ELF-1 (cell line): ENCODE measurements at places on chromosomes 5 and 9.

DNA sequence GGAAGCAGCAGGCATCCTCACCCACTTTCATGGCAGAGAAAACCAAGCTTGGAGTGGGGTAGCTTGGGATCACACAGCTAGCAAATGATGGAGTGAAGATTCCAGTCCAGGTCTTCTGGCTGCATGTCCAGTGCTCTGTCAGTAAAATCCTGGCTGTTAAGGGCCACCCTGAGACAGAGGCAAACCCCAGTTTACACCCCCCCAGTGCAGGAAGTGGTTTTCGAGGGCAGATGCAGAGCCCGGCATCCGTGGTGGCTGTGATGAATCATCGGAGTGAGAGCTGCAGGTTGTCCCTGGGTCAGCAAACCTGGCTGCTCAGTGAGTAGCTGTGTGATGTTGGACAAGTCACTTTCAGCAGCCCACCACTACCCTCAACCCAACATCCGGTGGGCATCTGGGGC, 115.4 kb downstream of the RGS3 start:
- DNase-seq: no peak

- peak; percentile 83 for DNase-seq
These were observed 13.6 kb upstream of the GM2A start for GRCh38 chr5:151239237-151239861.

DNA sequence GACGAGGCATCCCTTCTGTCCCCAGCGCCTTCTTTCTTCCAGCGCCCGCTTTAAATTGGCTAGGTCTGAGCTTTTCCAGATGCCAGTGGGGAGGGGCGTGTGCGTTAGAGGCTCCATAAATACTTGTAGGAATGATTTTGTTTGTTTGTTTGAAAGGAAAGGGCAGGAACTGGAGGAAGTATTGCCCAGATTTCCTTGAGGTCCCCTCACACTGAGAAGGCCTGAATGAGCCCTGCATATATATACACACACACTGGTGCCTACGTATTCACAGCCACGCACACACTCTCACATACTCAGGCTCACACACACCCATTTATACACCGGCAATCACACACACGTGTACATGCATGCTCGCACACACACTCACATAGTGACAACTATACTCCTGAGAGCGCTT, 1.0 kb upstream of the SLIT3 start:
- no peak for DNase-seq

DNA sequence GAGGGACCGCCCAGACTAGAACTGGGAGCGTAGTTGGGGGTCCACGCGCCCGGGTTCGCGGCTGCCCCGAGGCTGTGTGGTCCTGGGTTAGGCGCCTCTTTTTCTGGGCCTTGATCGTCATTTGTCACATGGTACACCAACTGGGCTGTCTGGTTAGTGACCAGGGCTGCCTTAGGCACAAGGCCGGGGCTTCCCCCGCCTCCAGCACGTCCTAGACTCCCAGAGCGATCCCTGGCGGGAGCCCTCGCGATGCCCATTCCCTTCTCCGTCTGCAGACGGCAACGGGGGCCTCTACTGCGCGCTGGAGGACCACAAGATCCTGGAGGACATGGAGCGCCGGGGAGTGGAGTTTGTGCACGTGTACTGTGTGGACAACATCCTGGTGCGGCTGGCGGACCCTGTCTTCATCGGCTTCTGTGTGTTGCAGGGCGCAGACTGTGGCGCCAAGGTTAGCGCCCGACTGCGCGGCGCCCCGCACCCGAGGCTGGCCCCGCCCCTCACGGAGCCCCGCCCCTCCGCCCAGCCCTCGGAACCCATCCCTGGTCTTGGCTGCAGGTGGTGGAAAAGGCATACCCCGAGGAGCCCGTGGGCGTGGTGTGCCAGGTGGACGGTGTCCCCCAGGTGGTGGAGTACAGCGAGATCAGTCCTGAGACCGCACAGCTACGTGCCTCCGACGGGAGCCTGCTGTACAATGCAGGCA, 1.5 kb downstream of the UAP1L1 start:
- DNase-seq: peak; percentile 81

- DNase-seq: no peak
These were observed 28.3 kb downstream of the CXXC5 start for GRCh38 chr5:139676406-139676805.

GRCh38 chr5:137292461-137293027, 206.6 kb downstream of the SPOCK1 start:
- DNase-seq: no peak

GRCh38 chr5:143233031-143233430, 170.5 kb downstream of the NR3C1 start:
- no peak for DNase-seq

GRCh38 chr9:92438900-92439526, 14.7 kb upstream of the OMD start:
- DNase-seq: no peak

- no peak for DNase-seq
These were observed 31.5 kb upstream of the ZFAND5 start for GRCh38 chr9:72396247-72397091.

GRCh38 chr5:43437062-43437660, 25.0 kb upstream of the CCL28 start:
- DNase-seq: no peak

GRCh38 chr5:132019857-132020555, 8.5 kb upstream of the ACSL6 start:
- no peak for DNase-seq

DNA sequence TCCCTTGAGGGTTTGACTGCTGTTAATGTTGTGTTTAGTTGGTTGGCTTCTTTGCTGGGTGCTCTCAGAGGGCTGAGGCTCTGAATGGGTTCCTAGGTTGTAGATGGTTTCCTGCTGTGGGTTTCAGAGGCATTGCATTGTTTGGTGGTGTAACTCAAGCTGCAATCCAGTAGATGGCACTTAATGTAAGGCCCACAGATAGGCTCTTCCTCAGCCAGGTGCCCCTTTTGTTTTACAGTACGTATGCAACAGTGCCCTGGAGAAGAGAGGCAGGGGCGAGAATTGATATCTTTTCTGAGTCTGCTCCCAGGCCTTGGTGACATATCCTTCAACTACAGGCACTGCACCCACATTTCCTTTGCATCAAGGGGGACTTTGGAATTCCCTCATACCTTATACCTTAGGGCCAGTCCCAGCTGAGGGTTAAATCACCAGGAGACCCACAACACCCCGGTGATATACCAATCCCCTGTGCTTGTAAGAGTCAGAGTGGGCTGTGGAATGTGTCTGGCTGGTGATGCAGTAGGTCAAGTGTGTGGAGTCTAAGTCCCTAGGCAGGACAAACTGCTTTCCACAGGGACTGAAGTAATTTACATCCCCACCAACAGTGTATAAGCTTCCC, 7.0 kb upstream of the UGT3A2 start:
- DNase-seq: peak; percentile 48

DNA sequence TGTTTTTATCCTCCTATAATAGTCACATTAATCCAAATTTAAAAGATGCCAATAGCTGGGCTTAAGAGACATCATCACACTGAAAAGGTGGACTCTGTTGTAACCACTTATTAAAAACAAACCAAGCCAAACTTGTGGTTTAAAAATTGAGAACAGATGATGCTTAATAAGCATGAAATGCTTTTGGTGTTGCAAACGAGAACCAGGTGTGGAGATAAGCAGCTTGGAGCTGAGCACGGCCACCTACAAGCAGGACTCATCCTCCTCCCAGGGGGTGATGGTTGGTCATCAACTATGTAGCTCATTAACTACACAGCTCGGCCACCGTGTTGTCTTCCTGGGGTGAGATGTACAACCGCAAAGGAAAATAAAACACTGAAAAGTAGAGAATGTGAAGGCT, 154.4 kb downstream of the NPR3 start:
- no peak for DNase-seq

GRCh38 chr5:123929055-123929474, 417.1 kb downstream of the CSNK1G3 start:
- no peak for DNase-seq

- DNase-seq: no peak
These were observed 150.1 kb downstream of the RNF180 start for GRCh38 chr5:64315778-64316177.

DNA sequence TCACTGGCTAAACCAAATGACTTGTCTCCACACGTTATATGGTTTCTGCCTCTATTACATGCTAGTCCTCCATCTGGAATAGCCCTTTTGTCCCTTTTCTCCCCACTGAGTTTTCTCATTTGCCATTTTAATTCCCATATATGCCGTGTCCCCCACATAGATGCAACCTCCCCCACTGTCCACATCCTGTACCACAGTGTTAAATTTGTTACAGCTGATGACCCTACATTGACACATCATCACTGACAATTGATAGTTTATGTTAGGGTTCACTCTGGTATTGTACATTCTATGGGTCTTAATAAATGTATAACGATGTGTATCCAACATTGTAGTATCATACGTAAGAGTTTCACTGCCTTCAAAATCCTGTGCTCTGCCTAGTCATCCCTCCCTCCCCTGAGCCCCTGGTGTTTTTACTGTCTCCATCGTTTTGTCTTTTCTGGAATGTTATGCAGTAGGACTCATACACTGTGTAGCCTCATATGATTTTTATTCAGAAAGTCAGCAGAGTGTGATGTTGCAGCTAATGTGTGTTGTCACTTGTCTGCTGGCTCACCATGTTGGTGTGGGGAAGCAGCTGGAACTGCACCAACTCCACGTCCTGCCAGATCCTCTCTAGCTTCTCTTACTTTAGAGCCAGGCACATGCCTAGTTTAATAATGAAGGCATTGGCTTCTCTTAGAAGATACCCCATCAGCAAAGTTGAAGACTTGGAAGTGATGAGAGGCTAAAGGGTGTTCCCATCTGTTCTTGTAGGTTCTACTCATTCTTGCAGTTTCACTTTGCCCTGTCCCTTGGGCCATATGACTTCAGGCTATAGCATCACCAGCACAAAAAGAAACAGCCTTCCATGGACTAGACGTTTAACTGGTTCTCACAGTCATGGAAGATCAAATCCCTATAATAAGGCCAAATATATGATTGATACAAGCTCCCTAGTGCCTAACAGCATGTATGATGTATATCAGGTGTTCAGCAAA, 30.2 kb downstream of the LRRC70 start:
- DNase-seq: no peak

- peak; percentile 65 for DNase-seq
These were observed 114.6 kb downstream of the FAM170A start for GRCh38 chr5:119743927-119744326.

DNA sequence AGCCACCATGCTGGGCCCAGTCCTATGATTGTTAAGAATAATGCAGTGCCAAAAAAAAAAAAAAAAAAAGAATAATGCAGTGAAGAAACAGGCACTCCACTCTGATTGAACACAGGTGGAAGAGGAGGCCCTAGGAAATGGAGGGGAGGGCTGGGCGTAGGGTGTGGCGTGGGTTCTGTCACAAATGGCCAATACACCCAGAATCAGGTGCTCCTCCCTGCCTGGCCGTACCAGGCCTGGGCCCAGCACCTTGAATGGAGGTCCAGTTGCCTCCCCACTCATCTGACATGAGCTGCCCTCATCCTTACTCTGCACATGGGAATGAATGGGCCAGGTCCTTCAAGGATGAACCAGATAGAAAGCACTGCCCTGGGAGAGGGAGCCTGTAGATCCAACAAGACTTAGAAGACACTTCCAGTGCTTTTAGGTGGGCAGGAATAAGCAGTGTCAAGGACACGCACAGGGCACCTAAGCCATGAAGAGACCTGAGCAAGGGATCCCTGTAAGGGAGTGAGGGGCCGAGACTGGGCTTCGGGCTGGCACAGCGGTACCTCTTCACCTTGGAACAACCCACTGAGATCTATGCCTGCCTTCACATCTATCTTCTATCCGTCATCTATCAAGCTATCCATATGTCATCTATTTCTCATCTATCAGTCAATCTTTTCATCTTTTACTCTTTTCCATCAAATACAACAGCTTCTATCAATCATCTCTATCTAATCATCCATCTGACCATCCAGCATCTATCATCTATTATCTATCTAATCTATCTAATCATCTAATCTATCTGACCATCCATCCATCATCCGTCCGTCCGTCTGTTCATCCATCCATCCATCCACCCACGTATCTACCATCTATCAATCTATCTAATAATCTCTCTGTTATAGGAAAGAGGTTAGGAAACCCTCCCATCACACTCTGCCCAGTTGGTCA, 15.9 kb downstream of the NINJ1 start:
- DNase-seq: no peak

GRCh38 chr9:93391898-93392297, 59.6 kb upstream of the FAM120A start:
- no peak for DNase-seq

- no peak for DNase-seq
These were observed 192.1 kb downstream of the ERCC6L2 start for GRCh38 chr9:96067600-96067999.

GRCh38 chr9:6855860-6856259, 98.1 kb downstream of the KDM4C start:
- DNase-seq: no peak

- no peak for DNase-seq
These were observed 449.6 kb upstream of the CHD1 start for GRCh38 chr5:99378443-99378842.

DNA sequence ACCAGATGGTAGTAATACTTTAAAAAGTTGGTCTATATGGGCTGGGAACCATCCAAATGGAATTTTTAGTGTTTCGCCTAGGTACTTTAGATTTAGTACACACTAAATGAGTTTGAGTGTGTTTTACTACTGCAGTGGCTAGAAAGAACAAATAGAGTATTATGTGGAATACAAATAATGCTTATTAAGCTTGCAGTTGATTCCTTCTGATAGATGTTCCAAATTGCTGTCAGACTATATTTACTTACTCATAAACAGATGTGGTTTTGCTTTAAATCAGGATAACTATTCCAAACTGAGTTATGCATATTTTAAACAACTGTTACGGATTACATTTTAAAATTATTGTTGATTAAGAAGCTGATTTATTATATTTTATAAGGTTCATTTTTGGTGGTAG, 103.3 kb downstream of the ZSWIM6 start:
- no peak for DNase-seq

- DNase-seq: no peak
These were observed 295.5 kb downstream of the YTHDC2 start for GRCh38 chr5:113808956-113809355.

DNA sequence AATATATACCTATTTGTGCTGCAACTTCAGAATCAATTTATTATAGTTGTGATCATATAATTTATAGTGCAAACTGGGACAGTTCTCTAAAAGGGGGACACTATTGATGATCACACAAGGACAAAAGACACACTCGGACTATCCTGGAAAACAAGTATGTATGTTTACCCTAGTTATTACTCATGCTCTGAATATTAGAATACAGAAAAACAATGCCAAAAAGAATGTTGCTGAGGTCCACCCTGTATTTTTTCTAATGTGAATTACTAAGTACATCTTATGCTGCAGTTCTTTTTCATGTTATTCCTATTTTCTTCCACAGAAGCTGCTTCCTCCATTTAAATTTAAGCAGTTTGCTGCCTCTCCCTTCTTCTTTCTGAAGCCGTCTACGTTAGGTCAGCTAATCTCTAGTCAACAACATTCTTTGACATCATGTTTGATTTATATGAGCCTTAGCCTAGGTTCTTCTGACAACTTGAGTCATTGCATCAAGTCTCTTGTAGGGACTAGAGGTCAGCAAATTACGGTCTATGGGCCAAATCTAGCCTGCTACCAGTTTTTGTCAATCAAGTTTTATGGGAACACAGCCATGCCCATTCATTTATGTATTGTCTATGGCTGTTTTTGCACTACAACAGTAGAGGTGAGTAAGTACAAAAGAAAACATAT, 40.1 kb upstream of the PPP3R2 start:
- no peak for DNase-seq
